ENCODE measurements at places on chromosomes 7 and 10.
A peak's percentile ranks its signal among the peaks of the same experiment; 100 is the strongest.

- DNase-seq = no peak
These were observed 41.6 kb upstream of the FAM20C start for GRCh38 chr7:150811-151221.

- DNase-seq = peak; percentile 48
These were observed 27.1 kb upstream of the TNRC18 start for GRCh38 chr7:5450549-5451327.

DNA sequence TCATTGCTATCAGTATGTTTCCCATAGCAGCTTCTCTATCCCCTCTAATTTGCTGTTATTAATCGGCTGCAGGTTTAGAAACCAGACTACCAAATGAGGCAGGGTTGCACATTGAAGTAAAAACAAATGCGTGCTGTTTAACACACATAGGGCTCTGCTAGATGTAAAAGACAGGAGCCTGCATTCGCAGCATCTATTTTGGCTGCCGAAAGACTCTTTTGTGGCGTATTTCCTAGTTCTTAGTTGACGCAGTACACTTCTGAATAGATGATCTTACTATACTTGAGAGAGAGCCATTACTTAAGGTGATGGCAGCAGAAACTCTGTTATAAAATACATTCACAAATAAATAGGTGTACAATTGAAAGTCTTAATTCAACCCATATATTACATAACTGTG is 21.4 kb downstream of the SGCE start:
- no peak for DNase-seq

- no peak for DNase-seq
These were observed 103.3 kb downstream of the ACTR3B start for GRCh38 chr7:152862856-152863255.

DNA sequence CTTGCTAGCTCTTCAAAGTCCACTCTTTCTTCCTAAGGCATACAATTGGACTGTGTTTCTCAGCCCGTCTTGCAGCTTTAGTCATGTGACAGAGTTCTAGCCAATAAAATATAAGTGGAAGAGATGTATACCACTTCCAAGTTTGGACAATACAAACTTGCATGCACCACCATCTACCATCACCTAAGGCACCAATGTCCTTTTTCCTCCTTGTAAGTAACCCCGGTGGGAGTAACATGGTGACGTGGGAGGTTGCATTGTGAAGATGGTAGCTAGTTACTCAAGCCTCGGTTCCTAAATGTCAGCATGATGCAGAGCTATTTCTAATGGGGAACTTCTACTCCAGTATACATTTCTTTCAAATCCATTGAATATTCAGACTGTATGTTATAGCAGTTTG is 5.3 kb upstream of the CACNB2 start:
- DNase-seq = no peak

DNA sequence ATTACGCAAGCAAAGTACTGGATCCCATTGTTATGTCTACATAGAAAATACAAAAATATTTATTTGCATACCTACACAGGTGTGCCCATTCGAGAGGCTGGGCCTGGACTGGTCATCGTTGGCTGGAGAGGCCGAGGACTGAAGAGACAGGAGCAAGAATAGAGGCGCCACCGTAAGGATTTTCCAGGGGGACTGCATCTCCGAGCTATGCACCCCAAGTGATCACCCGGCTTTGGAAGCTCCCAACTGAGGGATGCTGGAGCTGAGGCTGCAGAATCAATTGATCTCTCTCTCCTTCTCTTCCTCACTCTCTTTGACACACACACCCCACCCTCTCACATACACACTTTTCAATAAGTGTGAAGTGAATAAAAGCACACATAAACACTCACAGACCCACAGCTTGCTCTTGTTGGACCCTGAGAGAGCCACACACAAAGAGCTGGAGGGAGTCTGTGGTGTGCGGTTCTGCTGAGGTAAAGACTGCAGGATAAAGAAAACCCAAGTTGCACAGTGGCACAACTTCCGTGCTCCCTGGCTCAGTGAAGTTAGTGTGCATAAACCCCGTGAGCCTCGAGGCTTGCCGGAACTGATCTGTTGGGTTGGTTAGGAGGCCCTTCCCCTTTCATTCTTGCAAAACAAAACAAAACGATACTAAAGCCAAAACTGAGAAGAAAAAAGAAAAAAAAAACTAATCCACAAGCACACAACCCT is at the start of gene AOAH:
TSS of gene AOAH (minus strand) at position 544 of the 714 bp plus-strand sequence. CDS start at position 198, 346 bp downstream.
- peak; percentile 84 for DNase-seq

DNA sequence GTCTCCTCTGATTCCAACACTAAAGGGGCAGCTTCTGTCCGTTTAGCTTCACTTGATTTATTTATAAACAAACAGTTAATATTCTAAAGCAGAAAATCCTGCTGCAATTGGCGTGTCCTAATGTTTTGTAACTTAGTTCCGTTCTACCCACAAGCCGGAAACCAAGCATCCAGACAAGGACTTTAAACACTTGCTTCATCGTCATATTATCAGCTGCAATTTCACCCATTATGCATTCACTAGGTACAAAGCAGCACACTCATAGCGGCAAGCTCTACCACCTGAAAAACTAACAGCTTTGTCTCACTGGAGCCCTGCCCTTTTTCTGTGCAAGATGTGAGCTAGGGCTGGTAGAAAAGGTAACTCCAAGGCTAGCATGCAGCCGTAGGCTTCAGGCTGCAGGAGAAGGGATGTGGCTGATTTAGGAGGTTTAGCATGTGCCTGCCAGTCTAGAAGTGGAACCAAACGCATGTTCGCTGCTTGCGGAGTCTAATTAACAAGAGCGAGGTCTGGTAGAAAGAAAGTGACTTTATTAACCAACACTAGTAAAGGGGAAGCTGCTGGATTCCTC is 43.7 kb upstream of the BPGM start:
- DNase-seq = no peak

DNA sequence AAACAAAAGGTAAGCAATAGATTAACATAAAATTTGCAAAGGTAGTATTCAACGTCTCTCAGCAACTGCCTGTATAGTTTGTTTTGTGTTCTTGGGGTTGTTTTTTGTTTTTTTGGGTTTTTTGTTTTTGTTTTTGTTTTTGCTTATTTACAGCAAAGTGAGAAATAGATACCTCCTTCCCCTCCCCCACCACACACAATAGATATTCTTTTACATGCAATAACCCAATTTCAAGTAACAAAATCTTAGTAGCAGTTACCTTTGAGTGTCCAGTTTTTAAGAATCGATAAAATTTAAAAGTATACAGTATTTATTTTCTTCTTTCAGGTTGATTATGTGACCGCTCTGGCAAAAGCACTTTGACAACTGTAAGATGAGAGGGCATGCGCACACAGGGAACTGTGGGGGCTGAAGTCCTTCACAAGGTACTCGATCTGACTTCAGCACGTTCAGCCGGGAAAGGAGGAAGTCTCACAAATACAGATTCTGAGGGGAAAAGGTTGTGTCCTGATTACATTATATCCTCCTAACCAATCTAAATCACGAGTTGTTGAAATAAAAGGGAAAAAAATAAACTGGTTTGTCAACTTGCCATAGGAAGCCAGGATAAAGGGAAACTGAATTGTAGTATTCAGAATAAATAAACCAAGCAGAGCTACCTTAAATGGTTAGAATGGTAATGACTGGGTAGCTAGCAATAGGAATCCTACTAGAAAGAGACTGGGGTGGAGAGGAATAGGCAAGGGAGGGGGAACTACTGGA is 47.8 kb downstream of the CPEB3 start:
- peak; percentile 53 for DNase-seq

- no peak for DNase-seq
These were observed 13.4 kb upstream of the NT5C3A start for GRCh38 chr7:33075818-33076518.

DNA sequence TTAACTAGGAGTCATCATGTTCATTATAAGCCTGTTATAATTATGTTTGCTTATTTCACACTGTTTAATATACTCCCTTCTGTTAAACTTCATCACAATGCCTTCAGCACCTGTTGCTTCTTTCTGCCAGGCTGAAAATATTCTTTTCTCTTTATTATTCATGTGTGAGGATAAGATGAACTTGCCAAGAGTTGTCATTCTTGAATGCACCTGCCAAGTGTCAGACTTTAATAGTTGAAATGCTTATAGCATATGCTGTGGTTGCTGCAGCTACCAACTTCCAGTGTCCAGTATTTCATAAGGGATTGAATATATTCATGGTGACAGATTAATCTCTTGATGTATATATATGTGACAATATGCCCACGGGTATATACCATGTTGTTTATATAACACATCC is 339.2 kb upstream of the MEOX2 start:
- no peak for DNase-seq

- no peak for DNase-seq
These were observed 65.9 kb downstream of the AMPH start for GRCh38 chr7:38565289-38565688.

- no peak for DNase-seq
These were observed 157.2 kb downstream of the PTPRN2 start for GRCh38 chr7:158430308-158431034.

- DNase-seq = no peak
These were observed 113.5 kb downstream of the DOCK1 start for GRCh38 chr10:127018766-127019165.

- no peak for DNase-seq
These were observed 112.6 kb downstream of the EEPD1 start for GRCh38 chr7:36265680-36266079.

DNA sequence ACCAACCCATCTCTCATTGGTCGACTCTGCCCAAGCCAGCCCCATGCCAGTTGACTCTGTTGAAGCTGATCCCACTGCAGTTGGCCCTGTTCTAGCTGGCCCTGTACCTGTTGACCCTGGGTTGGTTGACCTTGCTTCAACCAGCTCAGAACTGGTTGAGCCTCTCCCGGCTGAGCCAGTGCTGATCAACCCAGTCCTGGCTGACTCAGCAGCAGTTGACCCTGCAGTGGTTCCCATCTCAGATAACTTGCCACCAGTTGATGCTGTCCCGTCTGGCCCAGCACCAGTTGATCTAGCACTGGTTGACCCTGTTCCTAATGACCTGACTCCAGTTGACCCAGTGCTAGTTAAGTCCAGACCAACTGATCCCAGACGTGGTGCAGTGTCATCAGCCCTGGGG is 7.4 kb downstream of the PPRC1 start:
- no peak for DNase-seq

GRCh38 chr10:89003344-89003743 is 12.7 kb downstream of the FAS start:
- peak; percentile 34 for DNase-seq

DNA sequence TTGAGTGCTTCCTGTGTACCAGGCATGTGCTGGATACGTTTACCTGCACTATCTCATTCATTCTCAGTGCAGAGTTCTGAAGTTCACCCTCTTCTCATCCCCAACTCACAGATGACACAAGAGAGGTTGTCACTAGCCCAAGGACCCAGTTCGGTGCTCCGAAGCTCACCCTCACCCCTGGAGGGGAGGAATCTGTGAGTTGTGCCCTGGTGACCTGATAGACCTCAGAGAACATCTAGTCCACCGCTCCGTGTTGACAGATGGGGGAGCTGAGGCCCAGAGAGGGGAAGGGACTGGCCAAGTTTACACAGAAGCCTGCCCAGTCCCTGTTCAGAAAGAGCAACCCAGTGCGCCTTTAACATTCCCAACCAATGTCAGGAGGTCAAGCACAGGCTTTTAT is 44.8 kb upstream of the EMX2 start:
- no peak for DNase-seq

DNA sequence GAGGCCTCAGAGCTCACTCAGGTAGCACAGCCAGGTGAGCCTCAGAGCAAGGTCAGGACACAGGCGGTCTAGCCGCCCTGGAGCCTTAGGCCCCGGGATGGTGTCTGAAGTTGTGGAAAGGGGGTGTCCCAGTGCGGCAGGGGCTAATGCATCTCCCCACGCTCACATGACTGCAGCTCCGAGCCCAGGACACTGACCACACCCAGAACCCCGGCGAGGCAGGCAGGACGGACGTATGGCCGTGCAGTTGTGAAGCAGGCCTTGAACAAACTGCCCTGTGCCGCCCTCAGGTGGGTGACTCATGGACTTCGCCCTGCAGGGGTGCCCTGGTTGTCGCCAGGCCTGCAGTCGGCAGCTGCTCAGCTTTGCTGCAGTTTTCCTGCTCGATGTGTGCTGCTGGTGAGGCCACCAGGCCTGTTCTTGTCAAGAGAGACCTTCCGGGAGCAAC is 5.0 kb upstream of the PRKAR1B start:
- peak; percentile 20 for DNase-seq

GRCh38 chr10:99873846-99874245 is 91.4 kb downstream of the ABCC2 start:
- no peak for DNase-seq

GRCh38 chr7:114534953-114535352 is 120.3 kb downstream of the FOXP2 start:
- no peak for DNase-seq

DNA sequence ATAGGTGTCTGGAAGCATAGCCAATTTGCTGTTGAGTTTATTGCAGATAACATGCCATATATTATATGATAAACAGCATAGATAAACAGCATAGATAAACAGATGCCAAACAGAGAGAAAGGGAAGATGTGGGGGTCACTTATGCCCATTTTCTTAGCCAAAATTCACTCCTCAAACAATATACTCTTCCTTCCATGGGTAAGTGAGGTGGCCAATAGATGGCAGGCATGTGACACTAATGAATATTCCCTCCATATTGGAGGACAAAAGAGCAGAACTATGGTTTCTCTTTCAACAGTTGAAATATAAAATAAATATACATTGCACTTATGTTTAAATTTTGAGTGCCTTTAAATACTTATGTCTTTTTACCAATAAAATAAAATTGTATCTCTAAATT is 1212.8 kb downstream of the REEP3 start:
- DNase-seq = no peak

DNA sequence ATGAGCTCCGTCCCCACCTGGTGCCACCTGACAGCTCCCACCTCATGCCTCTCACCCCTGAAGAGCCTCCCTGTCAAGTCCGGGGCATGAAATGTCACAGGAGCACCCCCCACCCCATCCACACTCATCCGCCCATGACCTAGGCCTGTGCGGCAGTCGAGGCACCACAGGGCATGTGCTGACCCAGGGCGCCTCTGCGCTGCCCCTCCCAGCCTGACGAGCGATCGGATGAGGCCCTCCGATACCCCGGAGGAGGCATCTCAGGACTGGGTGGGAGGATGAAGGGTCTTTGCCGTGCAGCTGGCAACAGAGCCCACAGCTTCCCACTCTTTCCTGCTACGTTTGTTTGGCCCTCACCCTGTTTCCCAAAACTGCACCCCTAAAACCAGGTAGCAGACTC is 184.4 kb upstream of the TCERG1L start:
- DNase-seq = no peak

- DNase-seq = no peak
These were observed 85.2 kb upstream of the NPVF start for GRCh38 chr7:25313526-25313925.

DNA sequence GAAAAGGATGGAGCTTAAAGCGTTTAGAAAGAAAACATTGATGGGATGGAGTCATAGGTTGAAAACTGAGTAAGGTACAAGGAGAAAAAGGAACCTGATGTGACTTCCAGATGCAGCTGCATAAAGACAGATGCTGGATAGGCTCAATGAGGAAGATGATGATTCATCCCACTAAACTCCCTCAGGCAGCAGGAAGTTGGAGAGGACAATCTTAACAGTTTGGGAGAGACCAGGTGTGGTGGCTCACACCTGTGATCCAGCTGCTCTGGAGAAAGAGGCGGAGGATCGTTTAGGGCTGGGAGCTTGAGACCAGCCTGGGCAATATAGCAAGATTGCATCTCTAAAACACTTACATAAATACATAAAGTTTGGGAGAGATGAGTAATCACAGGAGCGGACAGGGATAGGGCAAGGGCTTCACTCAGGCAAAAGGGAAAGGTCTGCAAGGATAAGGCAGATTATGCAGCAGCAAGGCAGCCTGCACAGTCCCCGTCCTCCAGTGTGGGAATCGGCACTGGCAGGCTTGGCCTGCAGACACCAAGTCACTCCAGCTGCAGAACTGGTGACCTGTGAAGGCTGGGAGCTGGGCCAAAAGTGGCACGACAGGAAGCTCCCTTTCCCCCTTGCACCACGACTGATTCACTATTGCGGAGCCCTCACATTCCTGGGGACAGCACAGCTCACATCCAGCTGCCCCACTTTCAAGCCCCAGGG is 438.5 kb downstream of the GRID1 start:
- no peak for DNase-seq
